GM12865 (cell line): ENCODE measurements at places on chromosomes 2 and 18.

GRCh38 chr2:4047961-4048891 is 344.9 kb downstream of the DCDC2C start:
- DNase-seq = peak; percentile 18

GRCh38 chr2:64207573-64207972 is 63.4 kb upstream of the PELI1 start:
- DNase-seq = peak; percentile 60

DNA sequence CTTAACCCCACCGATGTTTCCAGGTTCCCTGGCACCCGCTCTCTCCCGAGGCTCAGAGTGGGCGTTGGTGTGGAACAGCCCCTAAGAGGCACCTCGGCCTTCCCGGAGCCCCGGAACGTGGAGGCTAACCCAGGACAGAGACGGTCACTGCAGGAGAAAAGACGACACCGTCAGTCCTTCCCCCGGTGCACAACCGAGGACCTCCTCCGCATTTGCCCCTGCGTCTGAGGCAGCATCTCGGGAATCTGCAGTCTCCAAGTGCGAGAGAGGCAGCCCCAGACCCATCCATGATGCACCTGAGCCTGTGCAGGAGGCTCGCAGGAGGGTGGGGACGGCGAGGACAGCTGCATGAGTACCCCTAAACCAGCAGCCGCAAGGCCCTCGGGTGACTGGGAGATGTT is 204.9 kb upstream of the SALL3 start:
- no peak for DNase-seq

- DNase-seq = peak; percentile 22
These were observed 30.9 kb upstream of the SERPINB12 start for GRCh38 chr18:63511285-63511684.

DNA sequence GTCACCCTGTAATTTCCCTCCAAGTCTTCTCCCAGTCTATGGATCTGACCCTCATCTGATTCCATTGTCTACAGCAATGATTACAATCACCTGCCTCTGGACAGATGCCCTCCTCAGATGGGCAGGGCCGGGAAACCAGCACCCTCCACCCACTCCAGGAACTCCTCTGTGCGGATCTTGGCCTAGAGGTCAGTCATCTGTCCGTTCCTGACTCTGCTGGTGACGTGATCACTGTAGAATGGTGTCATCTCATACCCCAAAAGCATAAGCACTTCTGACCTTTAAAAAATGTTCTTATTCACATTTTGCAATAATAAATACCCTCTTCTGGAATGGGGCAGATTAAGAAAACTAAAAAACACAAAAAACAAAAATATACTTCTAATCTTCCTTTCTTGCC is 29.5 kb upstream of the BZW1 start:
- DNase-seq = no peak

GRCh38 chr18:24094561-24094960 is 44.3 kb upstream of the CABYR start:
- no peak for DNase-seq

GRCh38 chr18:73264562-73264921 is 396.8 kb upstream of the NETO1 start:
- DNase-seq = no peak

DNA sequence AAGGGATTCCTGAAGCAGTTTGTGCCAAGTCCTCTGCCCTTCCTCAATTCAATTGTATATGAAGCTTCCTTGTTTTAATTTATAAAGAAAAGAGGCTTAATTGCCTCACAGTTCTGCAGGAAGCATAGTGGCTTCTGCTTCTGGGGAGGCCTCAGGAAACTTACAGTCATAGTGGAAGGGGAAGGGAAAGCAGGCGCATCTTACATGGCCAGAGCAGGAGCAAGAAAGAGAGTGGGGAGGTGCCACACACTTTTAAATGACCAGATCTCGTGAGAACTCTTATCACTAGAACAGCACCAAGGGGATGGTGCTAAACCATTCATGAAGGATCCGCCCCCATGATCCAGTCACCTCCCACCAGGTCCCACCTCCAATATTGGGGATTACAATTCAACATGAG is 114.2 kb downstream of the SGPP2 start:
- DNase-seq = peak; percentile 43

- DNase-seq = no peak
These were observed 59.6 kb downstream of the FASTKD2 start for GRCh38 chr2:206824993-206825392.

DNA sequence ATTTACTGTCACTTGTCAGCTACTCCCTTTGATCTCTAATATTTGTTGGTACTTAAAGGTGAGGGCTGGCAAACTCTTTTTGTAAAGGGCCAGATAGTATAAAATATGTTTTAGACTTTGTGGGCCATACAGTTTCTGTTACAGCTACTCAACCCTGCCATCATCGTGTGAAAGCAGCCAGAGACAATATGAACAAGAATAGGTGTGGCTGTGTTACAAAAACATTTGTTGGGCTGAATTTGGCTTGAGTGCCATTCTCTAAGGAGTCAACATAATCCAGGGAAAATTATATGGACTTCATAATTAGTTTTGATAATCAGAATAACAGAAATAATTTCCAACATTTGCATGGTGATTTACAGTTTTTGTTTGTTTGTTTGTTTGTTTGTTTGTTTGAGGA is 190.6 kb downstream of the LTBP1 start:
- no peak for DNase-seq
